ENCODE measurements at places on chromosomes 7 and 10.

- no peak for DNase-seq
These were observed 10.2 kb downstream of the RADIL start for GRCh38 chr7:4873071-4873944.

GRCh38 chr10:84118395-84119006 is 20.8 kb upstream of the GHITM start:
- no peak for DNase-seq

DNA sequence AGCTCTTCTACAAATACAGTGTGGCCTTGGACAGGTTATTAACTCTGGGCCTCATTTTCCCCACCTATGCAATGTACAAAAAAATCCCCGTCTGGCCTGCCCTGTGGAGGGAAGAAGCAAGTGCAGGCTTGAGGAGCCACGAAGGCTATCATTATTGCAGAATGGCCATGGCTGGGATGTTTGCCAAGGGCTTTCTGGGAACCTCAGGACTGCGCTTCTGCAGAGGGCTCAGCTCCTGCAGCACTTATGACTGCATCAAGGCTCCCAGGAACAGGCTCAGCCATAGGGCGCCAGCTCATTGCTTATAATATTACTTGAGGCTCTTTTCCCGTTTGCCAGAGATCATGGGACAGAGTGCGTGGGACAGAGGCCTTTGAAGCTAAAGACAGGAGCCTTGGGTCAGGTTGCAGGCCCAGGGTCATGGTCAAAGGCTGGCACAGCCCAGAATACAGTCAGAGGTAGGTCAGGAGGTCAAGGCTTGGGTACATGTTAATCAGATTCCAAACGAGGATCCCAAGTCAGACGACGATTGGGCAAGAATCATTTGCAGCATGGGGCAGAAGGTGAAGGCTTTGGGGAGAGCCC is 20.6 kb upstream of the C10orf105 start:
- DNase-seq, result no peak

DNA sequence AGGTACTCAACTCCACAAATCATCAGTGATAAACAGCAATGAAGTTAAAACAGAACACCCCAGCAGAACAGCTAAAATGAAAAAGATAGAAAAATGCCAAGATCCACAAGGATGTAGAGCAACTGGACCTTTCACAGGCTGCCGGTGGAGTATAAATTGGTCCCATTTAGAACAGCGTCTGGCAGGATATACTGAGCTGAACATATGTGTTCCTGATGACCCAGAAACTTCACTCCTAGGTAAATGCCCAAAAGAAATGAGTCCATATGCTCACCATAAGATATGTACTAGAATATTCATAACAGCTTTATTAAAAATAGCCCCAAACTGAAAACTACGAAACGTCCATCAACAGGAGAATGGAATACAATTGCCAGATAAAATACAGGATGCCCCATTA is 102.4 kb downstream of the OAT start:
- no peak for DNase-seq

DNA sequence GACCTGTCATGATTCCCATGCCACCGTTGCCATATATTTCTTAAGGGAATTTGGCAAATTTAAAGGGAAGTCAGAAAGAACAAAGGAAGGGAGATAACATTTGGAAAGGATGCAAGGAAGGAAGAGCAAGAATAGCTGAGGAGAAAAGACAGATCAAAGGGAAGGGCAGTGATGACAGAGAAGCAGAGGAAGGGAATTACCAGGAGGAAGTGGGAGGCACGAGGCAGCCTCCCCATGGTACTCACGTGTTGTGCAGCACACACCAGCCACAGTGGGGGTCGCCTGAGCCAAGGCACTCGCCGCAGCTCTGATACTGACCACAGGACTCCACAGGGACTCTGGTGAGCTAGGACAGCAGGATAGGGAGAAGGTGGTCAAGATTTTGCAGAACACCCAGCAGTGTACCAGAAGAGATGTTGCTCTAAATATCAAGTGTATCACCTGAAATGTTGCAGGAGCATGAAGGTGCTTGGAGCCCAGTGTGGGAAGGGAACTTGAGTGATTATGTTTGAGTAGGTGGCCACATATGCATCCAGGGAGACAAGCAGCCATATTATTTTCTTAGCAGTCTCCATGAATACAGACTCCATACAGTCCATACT is 335.3 kb downstream of the PLXNA4 start:
- DNase-seq, result no peak

- no peak for DNase-seq
These were observed 36.5 kb downstream of the C10orf71 start for GRCh38 chr10:49335364-49335972.

GRCh38 chr10:71980181-71981014 is 16.2 kb downstream of the CHST3 start:
- no peak for DNase-seq

- DNase-seq, result no peak
These were observed 23.6 kb upstream of the STK17A start for GRCh38 chr7:43559171-43559945.

Data from fibroblast of skin of left quadriceps (primary cell).